ENCODE measurements at places on chromosomes 3 and 15.

GRCh38 chr3:104388619-104389018 lies 978.1 kb upstream of the ALCAM start:
- H3K36me3 ChIP-seq = no peaks in the 10 kb centered on the region
- no peaks in the 10 kb centered on the region for H3K4me1 ChIP-seq
- H3K27me3 ChIP-seq = no peaks in the 10 kb centered on the region

DNA sequence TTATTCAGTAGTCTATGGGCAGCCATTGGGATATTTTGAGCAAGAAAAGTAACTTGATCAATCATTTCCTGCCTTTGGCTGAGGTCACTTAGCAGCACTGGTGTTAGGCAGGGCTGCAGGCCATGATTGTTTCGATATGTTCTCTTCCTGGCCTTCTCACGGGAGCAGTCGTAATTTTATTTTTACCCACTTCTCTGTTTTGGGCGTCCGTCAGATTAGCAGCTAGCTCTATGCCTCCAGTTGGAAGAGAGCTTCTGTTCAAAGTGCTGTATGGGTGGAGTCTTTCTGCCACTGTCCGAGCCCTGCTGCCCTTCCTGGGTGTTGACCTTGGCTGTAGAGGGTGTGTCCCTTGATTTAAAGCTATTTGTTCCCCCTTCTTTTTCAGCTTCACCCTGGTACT lies 123.4 kb upstream of the ROPN1 start:
- H3K27ac ChIP-seq = no peak overlapping the region
- H3K4me1 ChIP-seq = no peaks in the 10 kb centered on the region
- no peak for DNase-seq

DNA sequence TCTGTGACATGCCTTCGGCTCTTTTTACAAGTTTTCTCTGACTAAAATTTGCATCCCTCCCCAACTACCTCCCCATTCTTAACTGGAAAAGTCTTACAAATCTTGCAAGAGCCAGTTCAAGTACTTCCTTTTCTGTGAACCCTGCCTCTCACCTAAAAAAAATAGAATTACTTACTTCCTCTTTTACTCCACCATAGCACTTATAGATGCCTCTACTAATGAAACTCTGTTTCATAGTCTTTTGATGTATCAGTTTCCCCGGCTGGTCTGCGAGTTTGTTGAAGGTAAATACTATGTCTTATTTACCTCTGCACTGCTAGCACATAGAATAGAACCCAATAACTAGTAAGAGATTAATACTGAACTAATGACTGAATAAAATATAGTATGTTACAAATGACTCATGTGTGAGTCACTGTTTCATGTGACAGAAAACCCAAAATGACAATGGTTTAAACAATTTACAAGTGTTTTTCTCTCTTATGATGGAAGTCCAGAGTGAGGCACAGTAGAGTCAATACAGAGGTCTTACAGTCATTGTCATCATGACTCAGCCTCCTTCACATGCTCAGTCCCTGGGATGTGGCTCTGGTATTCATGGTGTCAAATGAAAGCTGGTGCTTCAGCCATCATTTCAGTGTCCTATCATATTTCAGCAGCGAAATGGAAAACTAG lies 393.5 kb downstream of the RSL24D1 start:
- H3K4me3 ChIP-seq = no peak overlapping the region
- no peaks in the 10 kb centered on the region for H3K36me3 ChIP-seq
- no peaks in the 10 kb centered on the region for H3K4me1 ChIP-seq
- H3K27me3 ChIP-seq = peaks cover 3% of the 10 kb centered on the region

- peaks cover 7% of the 10 kb centered on the region for H3K4me1 ChIP-seq
- no peaks in the 10 kb centered on the region for H3K27me3 ChIP-seq
- no peak overlapping the region for H3K4me3 ChIP-seq
- no peak for DNase-seq
Observed at GRCh38 chr3:30198162-30198561, 408.2 kb upstream of the TGFBR2 start.

- no peaks in the 10 kb centered on the region for H3K27me3 ChIP-seq
- no peak for DNase-seq
- H3K4me1 ChIP-seq = no peaks in the 10 kb centered on the region
- H3K4me3 ChIP-seq = no peak overlapping the region
Observed at GRCh38 chr15:49122541-49123062, 32.8 kb downstream of the COPS2 start.

DNA sequence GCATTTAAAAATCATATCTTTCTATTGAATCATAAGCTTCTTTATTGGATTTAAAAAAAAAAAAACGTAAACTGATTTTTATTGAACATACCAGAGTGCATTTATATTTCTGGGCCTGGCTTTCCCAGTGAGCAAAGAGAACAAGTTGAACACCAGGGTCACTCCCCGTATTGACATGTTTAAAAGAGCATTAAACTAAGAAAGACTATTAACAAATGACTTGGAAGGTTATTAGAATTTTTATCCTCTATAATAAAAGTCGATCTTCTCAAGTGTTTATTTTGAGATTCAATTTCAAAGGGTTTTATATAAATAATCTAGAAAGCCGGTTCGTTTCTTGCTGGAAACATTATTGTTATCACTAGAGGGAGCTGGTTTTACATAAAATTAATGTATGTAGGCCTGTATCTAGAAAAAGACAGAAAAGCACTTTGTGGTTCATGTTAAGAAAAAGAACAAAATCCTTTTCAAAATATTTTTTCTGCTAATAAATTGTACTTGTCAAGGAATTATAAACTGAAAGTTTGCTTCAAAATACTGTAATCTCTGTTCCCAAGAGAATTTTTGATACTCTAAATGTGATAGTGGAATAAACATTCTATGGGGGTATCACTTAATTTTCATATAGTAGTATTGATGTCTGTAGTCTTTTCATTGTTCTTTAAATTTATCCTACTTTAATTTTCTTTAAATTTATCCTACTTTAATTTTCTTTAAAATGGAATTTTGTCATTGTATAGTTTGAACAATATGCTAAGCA lies 321.8 kb upstream of the MME start:
- no peaks in the 10 kb centered on the region for H3K4me1 ChIP-seq
- no peak overlapping the region for H3K4me3 ChIP-seq
- no peaks in the 10 kb centered on the region for H3K36me3 ChIP-seq
- no peak overlapping the region for H3K27ac ChIP-seq
- DNase-seq = no peak

DNA sequence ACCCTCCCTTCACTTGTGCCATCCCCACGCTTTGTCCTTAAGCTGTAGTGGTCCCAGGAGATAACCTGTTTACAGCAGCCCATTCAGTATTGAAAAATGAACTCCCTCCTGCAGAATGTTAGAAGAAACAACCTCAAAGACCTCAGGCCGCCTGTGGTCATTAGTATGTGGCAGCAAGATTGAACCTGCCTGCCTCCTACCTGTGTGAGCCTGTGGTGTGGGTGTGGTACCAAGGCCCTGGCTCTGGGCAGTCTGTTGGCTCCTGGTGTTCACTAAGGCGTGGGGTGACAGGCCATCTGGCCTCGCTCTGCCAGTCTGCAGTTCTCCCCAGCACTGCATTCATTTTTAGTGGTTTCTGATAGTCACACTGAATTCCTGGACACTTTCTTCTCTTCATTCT lies 21.0 kb downstream of the LSM3 start:
- DNase-seq = no peak
- H3K4me3 ChIP-seq = no peak overlapping the region
- H3K36me3 ChIP-seq = peaks cover 51% of the 10 kb centered on the region
- H3K4me1 ChIP-seq = peaks cover 4% of the 10 kb centered on the region
- no peaks in the 10 kb centered on the region for H3K27me3 ChIP-seq

GRCh38 chr3:12287727-12288181 lies 1.1 kb upstream of the PPARG start:
- no peak overlapping the region for H3K27ac ChIP-seq
- H3K36me3 ChIP-seq = peaks cover 6% of the 10 kb centered on the region
- H3K4me3 ChIP-seq = peak overlapping the region; percentile 59
- no peaks in the 10 kb centered on the region for H3K4me1 ChIP-seq
- peaks cover 51% of the 10 kb centered on the region for H3K27me3 ChIP-seq
- no peak for DNase-seq

DNA sequence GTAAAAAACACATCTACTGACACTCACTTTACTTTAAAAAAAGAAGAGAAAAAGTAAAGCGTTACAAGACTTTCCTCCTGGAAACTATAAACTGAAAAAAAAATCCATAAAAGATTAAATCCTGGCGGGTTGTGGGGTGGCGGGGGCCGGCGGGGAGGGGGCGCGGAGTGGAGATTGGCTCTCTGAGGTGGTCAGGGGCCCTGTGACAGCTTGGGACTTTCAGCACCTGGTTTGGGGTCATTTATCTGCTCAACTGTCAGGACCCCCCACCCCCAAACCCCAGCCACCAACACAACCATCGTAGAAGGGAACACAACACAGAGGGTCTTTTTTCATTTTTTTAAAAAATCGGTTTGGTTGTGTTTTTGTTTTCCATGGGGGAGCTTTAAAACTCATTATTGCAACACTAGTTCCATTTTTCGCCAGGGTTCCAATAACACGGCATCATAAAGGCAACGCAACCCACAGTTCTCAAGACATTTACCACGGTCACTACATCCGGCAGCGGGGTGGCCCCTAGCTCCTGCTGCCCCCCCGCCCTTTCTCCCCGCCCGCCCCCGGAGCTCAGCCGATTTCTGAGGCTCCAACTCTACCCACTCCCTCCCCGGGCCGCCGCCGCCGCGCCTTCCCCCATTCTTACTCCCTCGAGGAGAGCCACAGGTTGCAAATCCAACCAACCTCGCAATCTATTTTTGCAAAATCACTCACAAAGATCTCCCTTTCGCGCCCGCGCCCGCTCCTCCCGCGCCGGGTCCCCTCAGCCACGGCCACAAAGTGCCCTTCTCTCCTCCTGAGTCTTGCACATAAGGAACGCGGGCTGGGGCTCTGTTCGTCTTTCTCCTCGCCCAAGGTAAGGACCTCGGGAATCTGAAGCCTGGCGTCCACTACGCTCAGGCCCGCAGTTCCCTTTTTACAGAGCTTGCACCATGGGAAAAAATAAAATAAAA lies 1.8 kb downstream of the BCL6 start:
- H3K27ac ChIP-seq = peak overlapping the region; percentile 98
- no peaks in the 10 kb centered on the region for H3K27me3 ChIP-seq
- H3K4me3 ChIP-seq = peak overlapping the region; percentile 99

DNA sequence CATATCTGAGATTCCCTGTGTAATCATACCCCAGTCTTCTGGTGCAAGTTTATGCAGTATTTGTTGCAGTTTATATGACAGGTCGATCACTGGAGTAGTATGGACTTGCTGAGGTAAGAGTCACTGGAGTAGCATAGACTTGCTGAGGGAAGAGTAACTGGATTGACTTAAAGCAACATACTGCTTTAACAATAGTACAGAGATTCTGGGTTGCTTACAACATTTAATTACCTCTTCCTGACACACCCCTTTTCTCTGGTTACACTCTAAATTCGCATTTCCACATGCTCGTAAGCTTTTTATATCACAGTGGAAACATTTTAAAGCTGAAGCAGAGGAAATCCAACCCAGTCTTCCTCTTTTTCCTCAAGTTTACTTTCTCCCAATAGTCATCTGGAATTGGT lies 11.8 kb downstream of the AAGAB start:
- H3K4me3 ChIP-seq = no peak overlapping the region
- H3K27ac ChIP-seq = no peak overlapping the region
- peaks cover 56% of the 10 kb centered on the region for H3K4me1 ChIP-seq
- H3K27me3 ChIP-seq = no peaks in the 10 kb centered on the region

DNA sequence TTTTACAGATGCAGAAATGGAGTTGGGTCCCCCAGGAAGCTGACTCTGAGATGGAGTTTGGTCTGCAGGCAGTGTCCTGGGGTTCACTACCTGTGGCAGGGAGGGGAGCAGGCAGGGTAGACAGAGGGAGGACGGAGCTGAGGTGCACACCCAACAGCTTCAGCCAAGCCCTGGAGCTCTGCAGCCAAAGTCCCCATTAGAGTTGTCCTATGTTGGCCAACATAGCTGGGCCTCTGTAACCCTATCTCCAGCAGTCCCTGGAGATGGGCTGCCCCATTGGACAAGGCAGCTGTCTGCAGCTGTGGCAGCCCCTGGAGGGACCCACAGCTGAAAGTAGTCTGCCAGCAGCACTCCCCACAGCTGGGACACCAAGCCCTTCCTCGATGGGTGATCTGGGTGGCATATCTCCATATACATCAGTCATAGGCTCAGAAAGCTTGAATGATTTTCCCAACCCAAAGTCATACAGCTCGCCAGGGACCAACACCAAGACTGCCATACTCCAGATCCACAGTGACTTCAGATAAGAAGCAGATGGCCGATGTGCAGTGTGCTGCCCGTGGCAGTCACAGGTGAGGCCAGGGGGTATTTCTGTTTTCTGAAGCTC lies 31.9 kb downstream of the STARD5 start:
- H3K27me3 ChIP-seq = no peaks in the 10 kb centered on the region
- peak overlapping the region; percentile 99 for H3K27ac ChIP-seq
- peaks cover 3% of the 10 kb centered on the region for H3K36me3 ChIP-seq
- H3K4me1 ChIP-seq = peaks cover 57% of the 10 kb centered on the region

DNA sequence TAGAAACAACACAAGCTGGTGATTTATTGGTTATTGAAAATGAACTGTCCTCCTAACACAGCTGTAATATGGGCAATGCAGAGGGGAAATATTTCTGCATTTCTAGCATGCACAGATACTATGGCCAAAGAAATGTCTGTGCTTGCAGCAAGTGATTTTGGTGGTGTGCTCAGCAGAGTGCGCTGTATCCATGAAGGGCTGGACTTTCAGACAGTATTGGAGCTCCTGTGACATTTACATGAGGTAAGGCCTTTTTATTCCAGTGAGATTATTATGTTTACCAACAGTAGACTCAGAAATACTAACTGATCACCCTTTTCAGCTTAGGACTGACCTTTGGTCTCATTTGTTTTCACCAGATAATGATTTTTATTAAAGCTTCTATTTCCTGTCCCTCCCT lies 1302.6 kb upstream of the EPHA6 start:
- H3K4me1 ChIP-seq = no peaks in the 10 kb centered on the region
- H3K27me3 ChIP-seq = no peaks in the 10 kb centered on the region
- no peaks in the 10 kb centered on the region for H3K36me3 ChIP-seq
- no peak for DNase-seq

- no peak overlapping the region for H3K27ac ChIP-seq
- no peaks in the 10 kb centered on the region for H3K4me1 ChIP-seq
- H3K27me3 ChIP-seq = no peaks in the 10 kb centered on the region
- H3K36me3 ChIP-seq = no peaks in the 10 kb centered on the region
- H3K4me3 ChIP-seq = no peak overlapping the region
Observed at GRCh38 chr3:15405448-15406050, 21.8 kb downstream of the METTL6 start.

DNA sequence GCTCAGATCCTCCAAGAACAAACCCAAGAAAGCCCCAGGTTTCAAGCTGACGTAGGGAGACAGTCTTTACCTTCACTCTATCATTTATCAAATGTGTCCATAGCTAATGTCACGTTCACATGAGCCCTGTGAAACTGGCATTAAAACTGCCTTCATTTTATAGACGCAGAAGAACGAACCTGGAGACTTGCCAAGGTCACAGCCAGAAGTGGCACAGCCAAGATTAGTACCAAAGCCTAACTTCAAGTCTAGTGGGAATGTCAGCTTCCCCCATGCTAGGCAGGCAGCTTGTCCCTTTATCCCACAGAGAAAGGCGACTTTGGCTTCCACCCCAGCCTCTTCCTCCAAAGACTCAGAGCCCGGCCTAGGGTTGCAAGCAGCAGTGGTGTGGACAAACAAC lies 517.2 kb downstream of the SHQ1 start:
- no peaks in the 10 kb centered on the region for H3K27me3 ChIP-seq
- H3K27ac ChIP-seq = no peak overlapping the region
- H3K4me3 ChIP-seq = no peak overlapping the region
- no peaks in the 10 kb centered on the region for H3K36me3 ChIP-seq
